ENCODE measurements at places on chromosomes 11 and 22.

- no peak for DNase-seq
Observed at GRCh38 chr22:17359501-17359900, 9.8 kb upstream of the CECR2 start.

DNA sequence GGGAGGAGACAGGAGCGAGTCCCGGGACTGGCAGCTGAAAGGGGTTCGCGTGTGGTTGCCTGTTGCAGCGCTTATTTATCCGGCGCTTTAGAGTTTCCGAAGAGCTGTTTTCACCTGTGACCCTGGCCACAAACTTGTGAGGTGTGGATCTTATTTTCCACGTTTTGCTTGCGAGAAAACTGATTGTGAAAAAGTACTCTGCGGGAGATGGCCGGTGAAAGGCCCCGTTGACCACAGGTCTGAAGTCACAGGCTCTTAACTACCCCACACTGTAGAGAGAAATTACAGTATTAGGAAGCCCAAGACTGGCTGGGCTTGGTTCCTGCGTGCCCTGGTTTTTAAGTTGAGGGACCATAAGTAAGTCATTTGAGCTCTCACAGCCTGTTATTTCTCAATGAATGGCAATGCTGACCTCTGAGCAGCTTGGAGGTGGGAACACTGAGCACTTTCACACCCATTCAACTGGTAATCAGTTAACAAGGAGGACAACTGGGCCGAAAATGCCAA is 379 bp upstream of the RAB38 start:
- DNase-seq: peak; percentile 43

DNA sequence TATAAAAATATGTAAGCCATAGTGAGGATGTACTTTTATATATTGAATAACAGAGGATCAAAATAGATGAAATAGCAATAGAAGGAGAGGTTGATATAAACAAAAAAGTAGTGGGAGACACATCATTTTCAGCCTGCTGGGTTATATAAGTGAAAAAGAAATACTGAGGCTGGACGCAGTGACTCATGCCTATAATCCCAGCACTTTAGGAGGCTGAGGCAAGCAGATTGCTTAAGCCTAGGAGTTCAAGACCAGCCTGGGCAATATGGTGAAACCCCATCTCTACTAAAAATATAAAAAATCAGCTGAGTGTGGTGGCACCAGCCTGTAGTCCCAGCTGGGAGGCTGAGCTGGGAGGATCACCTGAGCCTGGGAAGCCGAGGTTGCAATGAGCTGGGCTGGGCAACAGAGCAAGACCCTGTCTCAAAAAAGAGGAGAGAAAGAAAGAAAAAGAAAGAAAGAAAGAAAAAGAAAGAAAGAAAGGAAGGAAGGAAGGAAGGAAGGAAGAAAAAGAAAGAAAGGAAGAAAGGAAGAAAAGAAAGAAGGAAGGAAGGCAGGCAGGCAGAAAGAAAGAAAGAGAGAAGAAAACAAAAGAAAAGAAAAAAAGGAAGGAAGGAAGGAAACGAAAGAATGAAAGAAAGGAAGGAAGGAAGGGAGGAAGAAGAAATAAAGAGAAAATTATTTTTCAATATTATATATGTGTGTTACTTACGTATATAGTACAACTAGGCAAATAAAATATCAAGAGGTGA is 7.0 kb upstream of the P2RY2 start:
- DNase-seq: no peak

- DNase-seq: no peak
Observed at GRCh38 chr11:94757037-94757735, 11.0 kb upstream of the AMOTL1 start.

GRCh38 chr11:119793335-119793984 is 64.5 kb upstream of the NECTIN1 start:
- DNase-seq: no peak

- no peak for DNase-seq
Observed at GRCh38 chr22:49997932-49998717, 14.4 kb downstream of the IL17REL start.

DNA sequence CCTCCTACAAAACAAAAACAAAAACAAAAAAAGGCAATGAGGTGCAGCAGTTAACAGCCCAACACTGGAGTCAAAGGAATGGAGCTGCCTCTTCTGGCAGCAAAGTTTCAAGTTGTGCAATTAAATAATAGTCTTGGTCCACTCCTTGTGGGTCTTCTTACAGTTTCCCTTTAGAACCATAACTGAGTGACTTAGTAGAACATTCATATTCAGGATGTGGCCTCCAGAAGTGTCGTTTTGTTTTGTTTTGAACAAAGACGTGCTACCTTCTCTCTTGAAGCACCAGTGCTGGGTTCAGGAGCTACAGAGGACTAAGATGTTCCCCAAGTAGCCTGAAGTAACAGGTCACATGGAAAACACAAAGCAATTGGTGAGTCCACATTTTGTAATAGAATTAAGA is 2.0 kb upstream of the JAML start:
- no peak for DNase-seq

GRCh38 chr11:69744435-69744834 is 30.7 kb downstream of the FGF4 start:
- peak; percentile 84 for DNase-seq

GRCh38 chr11:1490651-1491050 is 4.1 kb upstream of the MOB2 start:
- no peak for DNase-seq

DNA sequence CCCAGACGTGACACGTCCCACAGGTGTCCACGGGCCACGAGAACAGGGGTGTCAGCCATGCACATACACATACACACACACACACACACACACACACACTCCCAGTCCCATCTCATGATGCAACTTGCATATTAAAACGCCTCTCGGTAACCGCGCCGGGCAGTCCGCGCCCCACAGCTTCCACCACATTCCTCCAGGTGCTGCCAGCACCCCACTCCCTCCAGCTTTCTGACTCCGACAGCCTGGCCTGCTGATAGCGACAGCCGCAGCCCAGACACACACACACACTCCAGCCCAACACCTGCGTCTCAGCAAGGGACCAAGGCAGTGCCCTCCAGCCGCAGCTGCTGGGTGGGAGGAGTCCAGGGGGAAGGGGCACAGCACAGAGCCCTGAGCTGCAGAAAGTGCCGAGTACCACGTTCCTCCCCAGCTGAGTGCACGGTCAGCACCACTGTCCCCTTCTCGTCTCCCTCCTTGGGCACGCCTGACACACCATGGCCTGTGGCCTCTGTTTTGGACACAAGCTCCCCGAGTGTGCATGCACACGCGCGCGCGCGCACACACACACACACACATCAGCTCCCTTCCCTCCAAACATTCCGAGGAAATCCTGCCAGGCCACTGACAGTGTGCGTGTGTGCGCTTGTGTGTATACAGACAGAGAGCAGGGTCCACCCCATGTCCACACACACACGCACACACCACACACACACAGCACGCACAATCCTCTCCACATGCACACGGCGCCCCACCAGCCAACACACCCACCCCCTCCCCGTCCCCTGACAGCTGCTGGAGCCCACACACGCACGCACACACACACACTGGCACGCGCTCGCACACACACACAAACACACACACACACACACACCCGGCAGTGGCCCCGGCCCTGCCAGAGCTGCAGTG is 1.2 kb downstream of the ELFN2 start:
- DNase-seq: peak; percentile 58

GRCh38 chr11:77522215-77522614 is 48.3 kb upstream of the PAK1 start:
- peak; percentile 14 for DNase-seq

DNA sequence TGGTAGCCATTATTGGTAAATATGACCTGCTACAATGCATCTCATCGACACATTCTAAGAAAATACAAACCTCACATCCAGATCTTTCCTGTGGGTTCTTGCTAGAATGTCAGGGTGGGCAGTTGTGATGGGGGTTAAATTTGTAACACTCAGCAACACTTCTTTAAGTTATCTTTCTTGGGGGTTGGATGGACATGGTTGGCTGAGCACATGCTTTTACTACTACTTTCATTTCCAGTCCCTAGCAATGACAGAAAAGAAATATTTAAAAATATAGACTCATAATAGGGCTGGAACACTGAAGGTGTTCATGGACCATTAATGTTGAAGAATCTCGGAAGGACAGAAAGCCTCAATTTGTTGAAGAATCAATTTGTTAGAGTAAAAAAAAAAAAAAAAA is 57.6 kb downstream of the APOL3 start:
- no peak for DNase-seq

GRCh38 chr11:130103296-130103814 is 33.7 kb downstream of the APLP2 start:
- DNase-seq: no peak

DNA sequence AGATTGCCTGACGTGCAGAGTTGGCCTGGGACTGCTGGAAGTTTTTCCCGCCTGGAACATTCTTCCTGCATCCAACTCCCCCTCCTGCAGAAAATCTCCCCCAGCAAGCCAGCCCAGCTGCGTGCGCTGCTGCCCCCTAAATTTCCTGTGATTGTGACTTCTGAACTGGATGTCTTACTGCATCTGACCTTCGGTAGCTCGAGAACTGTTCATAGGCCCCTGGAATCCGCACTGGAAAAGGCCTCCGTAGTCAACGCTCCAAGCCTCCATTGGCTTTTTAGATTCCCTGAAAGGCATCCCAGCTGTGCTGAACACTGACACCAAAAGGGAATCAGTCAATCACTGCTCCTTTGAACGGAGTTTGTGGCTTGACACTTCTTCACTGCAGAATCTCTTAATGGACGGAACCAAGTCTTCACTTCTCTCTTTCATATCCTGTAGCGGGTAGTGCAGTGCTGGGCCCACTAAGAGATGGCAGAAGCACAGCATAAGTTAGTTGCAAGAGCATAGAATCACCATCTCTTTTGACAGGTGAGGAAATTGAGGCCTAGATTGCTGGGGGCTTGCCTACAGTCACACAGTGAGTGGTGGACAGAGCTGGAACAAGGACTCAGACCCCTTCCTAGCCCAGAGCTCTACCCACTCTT is 14.2 kb upstream of the RASD2 start:
- DNase-seq: no peak

- no peak for DNase-seq
Observed at GRCh38 chr11:27282806-27283205, 80.2 kb downstream of the CCDC34 start.

GRCh38 chr11:74677131-74677530 is 54.1 kb downstream of the CHRDL2 start:
- no peak for DNase-seq

DNA sequence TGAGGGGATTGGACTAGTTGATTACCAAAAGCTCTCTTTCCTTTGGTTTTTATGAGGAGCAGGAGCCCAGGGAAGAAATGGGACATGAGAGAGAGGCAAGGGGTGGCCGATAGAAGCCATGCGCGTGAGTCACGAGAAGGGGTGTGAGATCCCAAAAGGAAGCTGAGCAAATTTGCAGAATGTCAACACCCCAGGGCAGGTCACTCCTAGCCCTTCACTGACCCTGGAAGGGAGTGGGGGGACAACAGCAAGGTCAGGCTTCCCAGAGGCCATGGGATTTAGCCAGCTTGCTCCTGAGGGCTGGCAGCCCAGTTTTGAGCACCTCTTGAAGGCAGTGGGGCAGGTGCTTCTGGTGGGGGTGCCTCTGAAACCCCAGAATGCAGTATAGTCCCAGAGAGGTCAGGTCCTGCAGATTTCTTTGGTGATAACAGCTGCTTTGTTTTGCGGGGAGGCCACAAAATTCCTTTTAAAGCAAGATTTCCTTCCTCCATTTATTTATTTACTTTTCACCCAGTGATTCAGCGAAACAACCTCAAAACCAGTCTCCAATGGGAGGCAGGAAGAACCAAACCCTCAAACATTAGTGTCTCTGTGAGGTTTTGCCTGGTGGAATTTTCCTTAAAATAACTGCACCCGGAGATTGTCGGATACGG is 40.1 kb upstream of the TIMP3 start:
- DNase-seq: no peak

DNA sequence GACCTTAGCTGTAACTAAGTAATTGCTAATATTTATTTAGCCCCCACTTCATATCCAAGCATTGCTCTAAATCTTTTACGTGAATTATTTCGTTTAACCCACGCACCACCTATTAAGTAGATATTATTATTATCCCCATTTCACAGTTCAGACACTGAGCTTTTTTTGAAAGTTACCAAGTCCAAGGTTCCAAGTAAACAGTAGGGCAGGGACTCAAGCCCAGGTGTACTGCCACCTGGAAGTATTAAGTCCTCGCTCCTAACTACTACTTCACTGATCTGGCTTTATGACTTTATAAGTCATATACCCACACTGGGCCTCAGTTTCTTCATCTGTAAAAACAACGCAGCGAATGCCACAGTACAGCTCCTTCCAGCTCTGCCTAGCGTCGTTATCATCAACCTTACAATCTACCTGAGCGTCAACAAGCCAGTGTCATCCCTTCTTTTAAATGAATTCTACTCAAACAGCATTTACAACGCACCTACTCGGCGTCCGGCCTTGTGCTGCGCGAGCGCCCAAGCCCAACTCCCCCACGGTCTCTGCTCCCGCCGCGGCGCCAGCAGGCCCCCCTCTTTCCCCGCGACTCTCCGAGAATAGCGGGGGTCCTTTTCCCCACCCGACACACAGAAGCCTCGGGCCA is 624 bp downstream of the TMEM41B start:
- no peak for DNase-seq

DNA sequence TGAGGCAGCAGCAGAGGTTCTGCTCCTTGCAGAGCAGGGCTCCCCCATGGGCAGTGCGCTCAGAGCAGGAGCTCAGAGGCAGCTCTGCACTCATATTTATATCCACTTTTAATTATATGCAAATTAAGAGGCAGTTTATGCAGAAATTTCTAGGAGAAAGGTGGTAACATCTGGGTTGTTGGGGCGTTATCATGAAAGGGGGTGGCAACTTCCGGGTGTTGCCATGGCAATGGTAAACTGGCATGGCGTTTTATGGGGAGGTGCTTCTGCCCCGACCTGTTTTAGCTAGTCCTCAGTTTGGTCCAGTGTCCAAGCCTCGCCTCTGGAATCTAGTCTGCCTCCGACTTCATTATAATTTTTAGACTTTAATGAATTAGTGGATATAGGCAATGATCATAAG is 1191.7 kb downstream of the TBC1D22A start:
- no peak for DNase-seq

DNA sequence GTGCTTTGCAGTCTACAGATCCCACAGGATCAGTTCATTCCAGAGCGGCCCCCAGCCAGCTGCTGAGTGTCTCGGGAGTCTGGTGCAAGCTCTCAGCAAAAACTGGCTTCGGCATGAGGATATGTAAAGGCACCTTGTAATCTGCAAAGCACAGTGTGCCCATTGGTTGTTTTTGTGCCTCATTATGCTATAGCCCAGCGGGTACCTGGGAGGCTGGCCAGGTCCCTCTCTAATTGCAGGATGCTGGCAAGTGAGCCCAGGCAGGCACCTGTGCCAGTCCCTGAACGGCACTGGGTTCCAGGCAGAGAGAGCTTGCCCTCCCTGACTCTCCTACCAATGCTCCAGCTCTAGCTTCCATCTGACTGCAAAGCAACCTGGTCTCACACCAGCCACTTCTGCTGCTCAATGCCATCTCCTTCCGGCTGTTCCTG is 128.7 kb downstream of the DSCAML1 start:
- no peak for DNase-seq
